Cortex of kidney (tissue), 1 donor: ENCODE measurements at places on chromosomes 2 and 18.

GRCh38 chr2:169116327-169116726 lies 47.0 kb downstream of the DHRS9 start:
- no peak for DNase-seq

- DNase-seq = no peak
Observed at GRCh38 chr2:10717628-10718027, 3.8 kb upstream of the ATP6V1C2 start.

- DNase-seq = no peak
Observed at GRCh38 chr2:43223521-43224001, 2.8 kb downstream of the ZFP36L2 start.

- no peak for DNase-seq
Observed at GRCh38 chr2:102483086-102483485, 10.1 kb downstream of the SLC9A4 start.

DNA sequence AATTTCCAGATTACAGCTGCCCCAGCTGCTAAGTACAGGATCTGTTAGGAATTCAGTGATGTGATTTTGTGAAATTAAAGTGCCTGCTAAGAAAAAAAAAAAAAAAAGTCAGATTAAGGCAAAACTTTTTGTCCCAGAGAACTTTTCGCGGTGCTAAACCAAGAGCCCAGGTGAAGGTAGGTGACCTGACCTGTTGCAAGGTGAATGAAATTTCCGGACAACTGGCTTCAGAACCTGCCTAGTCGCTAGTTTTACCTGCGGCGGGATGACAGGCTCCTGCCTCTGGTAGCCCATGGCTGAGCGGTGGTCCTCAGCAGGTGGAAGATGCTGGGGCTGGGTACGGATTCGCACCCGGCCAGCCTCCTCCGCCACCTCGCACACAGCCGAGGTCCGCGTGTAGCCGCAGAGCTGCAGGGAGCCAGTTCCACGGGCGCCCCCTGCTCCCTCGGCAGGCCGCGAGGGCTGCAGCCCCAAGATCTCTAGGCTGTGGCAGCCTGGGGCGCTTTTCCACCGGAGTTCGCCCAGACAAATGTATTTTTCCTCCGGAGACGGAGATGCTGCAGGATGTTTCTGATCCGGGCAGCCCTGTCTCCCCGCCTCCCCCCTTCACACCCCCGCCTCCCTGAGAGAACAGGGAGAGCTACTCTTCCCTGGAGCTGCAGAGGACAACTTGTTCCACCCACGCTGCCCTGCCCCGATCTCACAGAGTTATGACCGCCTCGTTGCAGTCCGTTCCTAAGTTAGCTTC lies at the start of gene SLC38A11:
TSS of gene SLC38A11 (minus strand) at position 572 of the 748 bp plus-strand sequence. CDS start at position 294, 278 bp downstream.
- no peak for DNase-seq

DNA sequence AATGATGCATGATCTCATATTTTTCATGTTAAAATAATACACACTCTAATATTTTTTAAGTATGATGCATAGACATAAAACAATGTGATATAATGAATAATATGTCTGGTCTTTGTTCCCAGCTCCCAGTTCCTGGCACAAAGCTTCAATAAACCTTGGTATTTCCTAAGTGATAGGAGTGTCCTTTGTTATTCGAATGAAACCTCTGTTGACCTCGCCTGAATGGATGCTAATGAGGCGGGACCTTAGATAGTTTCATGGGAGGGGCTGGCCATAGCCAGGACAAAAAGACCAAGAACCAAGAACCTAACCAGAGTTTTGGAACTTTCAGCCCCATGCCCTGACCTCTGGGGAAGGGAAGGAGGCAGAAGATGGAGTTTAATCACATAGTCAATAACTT lies 257.7 kb upstream of the COPS8 start:
- no peak for DNase-seq

DNA sequence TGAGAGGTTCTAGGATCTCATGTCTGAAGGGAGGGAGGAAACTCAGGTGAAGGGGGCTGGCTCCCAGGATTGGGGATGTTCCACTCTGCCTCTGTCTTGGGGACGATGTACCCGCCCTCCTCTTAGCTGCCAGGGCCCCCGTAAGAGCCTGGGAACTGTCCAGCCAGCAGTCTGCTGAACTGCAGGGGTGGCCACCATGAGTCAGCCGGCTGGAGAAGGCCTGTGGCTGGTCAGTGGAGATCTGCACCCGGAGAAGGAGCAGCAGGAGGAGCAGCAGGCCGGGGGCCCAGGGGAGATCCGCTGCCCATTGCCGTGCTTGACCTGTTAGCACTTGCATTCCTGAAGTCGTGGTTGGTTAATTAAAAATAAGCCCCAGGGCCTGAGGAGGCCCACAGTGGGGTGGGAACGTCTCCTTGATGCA lies 180.3 kb downstream of the TFCP2L1 start:
- no peak for DNase-seq

- no peak for DNase-seq
Observed at GRCh38 chr2:172842511-172843265, 107.0 kb downstream of the RAPGEF4 start.

GRCh38 chr18:26656944-26657536 lies 108.7 kb upstream of the KCTD1 start:
- no peak for DNase-seq

DNA sequence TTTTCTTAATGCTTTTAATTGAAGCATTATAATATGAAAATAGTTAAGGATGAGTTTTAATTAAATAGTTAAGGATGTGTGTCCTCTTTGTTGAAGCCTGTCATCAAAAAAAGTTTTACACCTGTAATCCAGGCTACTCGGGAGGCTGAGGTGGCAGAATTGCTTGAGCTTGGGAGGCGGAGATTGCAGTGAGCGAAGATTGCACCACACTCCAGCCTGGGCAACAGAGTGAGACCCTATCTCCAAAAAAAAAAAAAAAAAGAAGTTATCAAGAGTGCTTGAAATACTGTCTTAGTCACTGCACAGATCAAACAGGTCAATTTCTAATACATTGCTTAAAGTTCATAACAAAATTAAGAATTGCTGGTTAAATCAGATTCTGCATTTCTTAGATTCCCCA lies 193.6 kb downstream of the CD226 start:
- no peak for DNase-seq

DNA sequence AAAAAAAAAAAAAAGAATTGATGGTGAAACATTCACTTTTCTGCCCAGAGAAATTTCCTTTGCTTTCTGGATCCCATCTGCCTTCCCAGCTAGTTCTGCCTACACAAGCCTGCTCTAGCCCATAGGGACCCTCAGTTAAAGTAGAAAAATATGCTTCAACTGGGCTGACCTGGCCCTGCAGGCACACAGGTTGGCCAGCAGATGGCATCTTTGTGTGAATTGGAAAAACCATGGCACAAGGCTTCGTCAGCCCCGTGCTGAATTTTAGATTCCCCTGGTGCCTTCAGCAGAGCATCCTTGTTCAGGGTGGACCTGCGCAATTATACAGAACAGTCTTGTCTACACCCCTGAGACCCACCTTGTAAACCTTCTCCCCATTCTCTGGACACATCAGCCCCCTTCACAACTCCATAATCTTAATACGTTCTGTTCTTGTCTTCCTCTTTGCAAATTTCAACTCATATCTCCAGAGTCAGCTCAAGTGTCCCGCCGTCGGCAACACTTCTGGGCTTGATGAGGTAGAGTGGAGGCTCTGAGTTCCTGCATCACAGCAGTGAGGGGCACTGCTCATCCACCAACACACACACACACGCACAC lies 114.5 kb downstream of the INSIG2 start:
- no peak for DNase-seq

GRCh38 chr2:9238591-9239326 lies 32.1 kb downstream of the ASAP2 start:
- DNase-seq = no peak

GRCh38 chr2:160407393-160408172 lies 86.0 kb downstream of the RBMS1 start:
- DNase-seq = no peak

DNA sequence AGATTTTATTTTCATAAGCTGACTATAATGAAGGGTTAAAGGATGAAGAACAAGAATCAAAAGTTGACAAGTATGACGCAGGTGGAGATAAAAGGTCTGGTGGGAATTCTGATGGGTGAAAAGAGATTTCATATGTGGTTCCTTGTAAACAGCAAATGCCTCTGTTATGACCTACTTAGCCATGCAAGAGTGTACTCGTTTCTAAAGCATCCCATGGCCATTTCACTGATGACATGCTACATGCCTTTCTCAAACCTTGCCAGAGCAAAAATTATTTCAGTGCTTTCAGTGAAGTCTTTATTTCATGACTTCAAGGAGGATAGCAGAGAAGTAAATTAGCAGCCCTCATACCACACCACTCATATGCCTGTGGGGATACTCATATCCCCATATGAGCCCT lies 71.7 kb downstream of the FEZ2 start:
- DNase-seq = no peak

DNA sequence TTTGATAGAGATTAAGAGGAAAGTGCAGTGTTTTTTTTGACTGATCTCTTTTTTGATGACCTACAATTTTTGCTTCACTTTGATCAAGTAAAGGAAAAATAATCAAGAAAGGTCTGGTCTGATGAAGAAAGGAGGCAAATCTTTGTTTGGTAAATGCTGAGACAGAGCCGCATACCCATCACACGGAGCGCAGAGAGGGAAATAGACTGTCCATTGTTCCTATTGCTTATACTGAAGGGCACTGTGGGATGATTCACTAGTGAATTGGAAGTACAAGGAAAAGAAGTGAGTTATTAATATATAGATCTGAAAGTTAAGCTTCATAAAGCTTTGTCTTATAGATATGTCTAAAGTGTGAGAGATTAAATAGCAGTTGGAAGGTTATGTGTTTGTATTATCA lies 455.1 kb downstream of the PLCL1 start:
- DNase-seq = no peak

DNA sequence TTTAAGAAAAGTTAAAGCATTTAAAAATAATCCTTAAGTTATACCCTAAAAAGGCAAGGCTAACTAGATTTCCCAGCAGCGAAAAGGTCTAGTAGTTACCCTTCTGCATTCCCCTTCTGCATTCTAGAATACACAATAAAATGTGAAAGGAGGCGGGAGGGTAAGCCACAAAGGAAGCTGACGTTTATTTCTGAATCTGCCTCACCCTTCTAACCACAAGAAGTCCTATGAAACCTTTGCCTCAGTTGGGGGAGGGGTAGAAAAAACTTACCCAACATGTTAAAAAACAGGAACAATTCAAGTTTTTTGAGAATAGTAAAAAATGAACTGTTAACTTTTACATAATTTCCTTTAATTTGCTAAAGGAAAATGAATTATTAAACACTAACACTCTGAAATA lies 11.3 kb downstream of the STK17B start:
- no peak for DNase-seq

GRCh38 chr2:85838181-85838580 lies 50.6 kb downstream of the ST3GAL5 start:
- DNase-seq = no peak

- no peak for DNase-seq
Observed at GRCh38 chr2:14881651-14882327, 249.3 kb downstream of the LRATD1 start.

GRCh38 chr2:222688917-222689316 lies 17.5 kb downstream of the MOGAT1 start:
- DNase-seq = no peak

DNA sequence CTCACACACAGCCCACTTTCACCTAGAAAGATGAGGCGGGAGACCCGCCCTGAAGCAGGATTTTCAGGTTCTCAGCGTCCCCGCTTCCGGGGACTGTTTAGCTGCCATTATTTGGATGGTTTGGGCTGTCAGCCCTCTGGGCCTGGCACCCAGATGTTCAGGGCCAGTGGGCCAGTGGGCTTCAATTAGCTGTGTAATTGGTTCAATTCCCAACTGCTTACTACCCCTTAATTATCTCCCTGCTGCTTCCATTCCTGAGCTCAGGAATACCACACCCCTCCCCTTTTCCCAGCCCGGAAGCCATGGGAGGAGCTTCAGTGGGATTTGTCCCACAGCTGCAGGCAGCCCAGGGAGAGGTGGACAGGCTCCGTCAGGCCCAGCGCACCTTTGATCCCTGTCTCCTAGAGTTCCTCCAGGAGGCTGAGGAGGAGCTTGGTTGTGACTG lies 114.1 kb upstream of the MYCN start:
- DNase-seq = no peak

DNA sequence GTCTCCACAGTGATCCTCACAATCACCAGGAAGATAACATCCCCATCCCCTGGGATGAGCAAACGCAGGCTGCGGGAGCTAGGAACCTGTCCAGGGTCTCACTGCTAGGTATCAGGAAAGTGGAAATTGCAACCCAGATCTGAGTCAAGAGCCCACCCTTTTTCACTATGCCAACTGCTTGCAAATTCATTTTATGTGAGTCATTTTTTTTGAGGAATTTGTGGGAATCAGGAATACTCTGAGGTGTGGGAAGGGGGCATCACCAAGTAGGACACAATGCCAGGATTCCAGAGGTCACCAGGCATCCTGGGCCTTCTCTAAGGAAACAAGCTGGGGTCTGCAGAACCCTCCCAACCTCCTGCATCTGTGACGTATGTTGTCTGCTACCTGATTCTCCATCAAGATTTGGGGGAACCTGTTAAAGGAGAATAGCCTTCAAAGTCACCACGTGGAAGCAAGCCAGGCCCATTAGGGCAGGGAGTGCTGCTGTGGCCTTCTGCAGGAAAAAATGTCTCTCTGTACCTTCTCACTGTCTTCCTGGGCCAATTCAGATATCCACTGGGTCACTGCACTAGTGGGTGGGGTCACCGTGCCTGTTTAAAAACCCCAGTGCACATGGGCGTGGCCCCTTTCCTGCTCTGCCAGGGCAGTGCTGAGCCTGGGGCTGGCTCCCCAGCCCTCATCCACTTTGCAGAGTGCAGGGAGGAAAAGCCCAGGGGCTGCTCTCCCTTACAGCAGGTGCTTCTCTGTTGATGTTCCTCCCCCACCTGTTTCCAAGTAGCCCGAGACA lies 50.2 kb downstream of the MCFD2 start:
- DNase-seq = no peak

DNA sequence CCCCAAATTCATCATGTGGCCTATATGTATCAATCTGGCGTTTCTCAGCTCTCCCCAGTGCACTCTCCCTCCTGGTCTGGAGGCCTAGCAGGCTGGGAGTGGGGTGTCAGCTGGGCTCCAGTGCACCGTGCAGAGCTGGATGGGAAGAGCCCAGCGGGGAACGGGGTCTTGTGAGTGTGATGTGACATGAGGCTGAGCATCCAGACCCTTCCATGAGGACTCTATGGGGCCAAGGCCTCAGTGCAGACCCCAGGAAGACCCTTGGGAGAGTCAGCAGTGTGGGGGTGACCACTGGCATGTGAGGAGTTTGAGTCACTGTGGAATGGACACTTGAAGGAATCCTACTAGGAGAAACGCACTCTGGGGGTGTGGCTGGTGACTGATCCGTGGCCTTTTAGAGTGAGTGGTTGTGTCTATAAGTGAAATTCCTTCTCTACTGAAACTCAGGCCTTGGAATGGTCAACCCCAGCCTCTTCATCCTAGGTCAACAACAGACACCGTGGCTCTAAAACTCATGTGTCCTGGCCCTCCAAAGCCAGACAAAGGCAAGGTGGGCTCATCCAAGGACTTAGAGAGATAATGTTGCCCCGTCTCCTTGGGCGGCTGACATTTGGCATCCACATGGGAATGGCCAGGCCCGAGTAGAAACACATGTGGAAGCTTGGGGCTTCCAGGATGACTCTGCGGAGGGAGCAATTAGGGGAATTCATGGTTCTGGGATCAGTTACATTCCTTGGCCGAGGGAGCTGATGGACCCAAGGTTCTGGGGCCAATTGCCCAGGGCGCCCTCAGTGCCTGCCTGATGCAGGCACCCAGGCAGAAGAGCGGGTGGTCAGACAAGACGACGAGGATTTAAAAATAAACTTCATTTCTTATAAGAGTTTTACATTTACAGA lies 156.0 kb upstream of the TWIST2 start:
- DNase-seq = no peak

GRCh38 chr2:112812318-112813267 lies 24.0 kb downstream of the IL1B start:
- DNase-seq = no peak

- no peak for DNase-seq
Observed at GRCh38 chr18:44133483-44133882, 547.2 kb upstream of the SETBP1 start.

GRCh38 chr18:33682436-33682835 lies 104.4 kb downstream of the ASXL3 start:
- no peak for DNase-seq
